ENCODE measurements at places on chromosomes 2 and 18.

DNA sequence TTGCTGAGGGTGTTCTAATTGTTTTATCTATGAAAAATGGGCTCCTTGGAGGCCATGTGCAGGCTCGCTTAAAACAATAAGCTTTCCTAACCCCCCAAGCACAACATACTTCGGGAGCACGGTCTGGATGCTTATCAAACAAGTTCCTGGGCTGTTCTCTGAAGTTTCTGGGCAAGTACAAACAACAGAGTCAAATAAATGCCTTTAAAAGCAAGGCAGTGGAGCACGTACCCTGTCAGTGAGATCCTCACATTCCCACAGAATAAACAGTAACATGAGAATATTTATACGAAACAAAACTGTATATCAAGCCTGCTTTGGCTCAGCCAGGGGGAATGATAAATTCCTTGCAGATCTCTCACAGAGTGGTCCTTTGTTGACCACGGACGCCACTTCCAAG is 44.8 kb downstream of the FTCDNL1 start:
- DNase-seq: no peak

DNA sequence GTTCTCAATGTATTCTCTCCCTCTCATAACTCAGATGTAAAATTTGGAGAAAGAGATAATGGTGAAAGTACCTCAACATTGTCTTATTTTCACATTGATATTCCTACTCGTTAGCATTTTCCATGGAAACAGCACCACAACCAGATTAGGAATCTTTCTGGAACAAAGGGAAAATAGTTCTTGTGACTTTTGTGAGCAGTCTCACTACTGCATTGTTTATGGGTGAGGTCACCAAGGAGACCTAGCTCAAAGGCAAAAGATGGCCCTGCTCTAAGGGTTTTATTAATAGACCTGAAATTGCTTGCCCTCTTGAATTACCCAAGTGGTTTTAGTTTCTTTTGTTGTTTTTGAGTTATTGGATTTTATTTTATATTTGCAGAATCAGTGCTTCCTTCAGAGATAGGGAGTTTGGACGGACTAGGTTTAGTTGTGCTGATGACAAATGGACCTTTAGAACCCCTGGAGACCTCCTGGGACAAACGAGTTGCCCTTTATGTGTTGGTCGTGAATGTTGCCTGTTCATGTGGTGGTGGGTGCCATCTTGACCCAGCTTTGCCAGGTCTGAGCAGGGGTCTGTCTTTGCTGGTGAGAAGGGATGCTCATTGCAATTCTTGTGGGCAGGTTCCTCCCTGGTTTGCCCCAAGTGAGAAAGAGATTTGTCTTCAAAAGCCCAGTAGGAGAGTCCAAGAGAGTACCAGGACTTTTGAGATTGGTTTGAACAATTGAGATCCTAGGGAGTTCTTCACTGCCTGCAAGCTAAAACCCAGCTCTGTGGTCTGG is 58.1 kb downstream of the INPP4A start:
- DNase-seq: no peak

- no peak for DNase-seq
Observed at GRCh38 chr2:138700716-138701115, 79.5 kb downstream of the NXPH2 start.

DNA sequence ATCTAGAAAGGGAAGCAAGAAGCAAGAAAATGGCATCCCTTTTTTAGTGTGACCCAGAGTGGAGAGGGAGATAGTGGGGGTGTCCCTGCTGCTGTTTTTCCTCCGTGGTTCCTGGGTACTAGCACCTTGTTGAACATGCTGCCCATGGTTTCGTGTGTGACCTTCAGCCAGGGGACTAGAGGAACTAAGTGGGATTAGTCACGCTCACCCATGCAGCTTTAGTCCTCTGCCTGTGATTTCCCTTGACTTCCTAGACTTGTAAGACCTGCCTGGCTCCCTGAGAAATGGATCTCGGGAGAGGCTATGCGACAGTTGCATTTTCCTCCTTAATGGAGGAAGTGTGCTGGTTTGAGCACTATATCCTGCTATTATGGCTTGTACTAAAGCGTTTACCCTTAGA is 471.4 kb downstream of the DCDC2C start:
- DNase-seq: no peak

DNA sequence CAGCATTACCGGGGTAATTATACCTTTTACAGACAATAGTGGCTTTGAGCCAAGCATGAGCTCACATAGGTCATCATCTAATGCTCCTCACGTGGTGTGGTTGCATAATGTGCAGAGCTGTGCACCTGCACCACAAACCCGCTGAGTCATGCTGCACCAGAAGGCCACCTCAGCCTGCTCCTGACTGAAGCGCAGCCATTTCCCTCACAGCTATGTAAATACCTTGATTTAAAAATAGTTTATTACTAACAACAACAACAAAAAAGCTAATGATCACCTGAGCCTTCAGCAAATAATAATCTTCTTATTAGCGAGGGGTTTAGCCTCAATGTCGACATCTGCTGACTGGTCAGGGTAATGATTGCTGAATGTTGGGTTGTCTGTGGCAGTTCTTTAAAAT is 238.8 kb downstream of the MBD5 start:
- no peak for DNase-seq

DNA sequence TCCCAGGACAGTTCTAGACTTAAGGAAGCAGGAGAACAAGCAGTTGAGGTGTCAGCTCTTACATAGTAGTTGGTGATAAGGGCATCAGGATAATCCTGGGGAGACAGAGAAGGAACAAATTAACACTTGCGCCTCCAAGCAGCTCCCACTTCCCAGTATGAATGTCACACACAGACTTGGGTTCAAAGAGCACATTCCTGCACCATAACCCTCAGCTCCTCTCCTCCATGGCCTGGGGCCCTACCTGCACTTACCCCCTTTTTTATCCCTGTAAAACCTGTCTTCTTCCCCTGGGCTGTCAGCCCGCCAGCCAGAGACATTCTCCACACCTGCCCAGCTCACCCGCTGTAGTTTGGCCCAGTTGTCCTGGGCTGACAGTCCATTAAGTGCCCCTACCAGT is 3.9 kb upstream of the UCN start:
- DNase-seq: no peak

DNA sequence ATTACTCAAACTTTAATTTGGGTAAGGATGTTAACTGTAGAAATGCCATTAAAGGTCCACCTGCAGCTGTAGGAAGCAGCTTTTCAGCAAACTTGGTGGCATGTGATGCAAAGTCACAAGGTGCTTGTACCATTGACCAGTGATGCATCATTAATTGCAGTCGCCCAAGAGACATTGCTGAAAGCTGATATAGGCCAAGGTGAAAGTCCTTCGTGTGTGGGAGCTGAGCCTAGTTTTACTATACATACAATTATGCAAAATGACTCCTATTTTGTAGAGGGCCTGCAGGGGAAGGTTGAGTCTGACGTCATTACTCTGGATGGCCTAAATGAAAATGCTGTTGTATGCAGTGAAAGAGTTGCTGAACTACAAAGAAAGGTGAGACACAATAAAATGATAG is 40.5 kb downstream of the ALMS1 start:
- no peak for DNase-seq

DNA sequence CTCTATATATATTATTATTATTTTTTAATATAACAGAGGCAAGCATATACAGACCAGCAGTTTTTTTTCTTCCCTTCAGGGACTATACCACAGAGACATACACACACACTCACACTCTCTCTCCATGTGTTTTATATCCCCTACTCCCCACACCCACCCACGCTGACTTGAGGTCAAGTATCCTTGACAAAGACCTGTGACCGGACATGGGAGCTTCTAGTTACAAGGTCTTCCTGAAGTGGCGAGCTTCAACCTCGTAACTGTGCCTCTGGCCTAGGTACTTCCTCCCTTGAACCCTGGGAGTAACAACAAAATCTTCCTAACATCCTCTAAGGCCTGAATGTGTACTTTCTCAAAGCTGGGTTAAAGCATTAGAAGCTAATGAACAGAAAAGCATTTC is 52.5 kb downstream of the POLR1A start:
- DNase-seq: no peak

DNA sequence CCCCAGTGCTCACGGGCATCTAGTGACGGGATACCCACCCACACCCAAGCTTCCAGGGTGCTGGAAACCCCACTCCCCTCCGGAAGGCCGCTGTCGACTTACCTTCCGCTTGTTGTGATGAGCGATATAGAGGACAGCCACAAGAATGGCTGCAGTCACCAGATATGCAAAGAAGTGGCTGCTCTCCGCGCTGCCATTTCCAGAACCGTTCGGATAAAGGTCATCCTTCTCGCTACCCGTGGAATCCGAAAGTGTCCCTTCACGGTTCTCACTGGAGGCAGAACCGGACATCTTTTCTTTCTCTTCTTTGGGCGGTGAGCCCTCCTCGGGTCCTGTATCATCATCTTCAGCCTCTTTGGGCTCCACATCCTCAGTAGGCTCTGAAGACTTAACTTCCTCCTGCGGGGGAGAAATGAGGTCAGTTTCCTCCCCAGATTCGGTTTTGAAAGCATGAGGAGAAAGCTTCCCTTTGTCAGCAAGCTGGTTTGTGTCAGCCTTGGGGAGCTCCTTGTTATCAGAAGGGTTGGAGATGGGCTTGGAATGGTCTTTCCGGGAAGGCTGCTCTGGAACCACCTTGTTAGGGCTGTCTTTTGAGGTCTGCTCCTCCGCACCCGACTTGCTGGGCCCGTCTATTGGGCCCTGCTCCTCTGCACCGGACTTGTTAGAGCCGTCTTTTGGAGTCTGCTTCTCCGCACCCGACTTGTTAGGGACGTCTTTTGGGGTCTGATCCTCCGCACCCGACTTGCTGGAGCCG is 1.2 kb downstream of the TGOLN2 start:
- no peak for DNase-seq

DNA sequence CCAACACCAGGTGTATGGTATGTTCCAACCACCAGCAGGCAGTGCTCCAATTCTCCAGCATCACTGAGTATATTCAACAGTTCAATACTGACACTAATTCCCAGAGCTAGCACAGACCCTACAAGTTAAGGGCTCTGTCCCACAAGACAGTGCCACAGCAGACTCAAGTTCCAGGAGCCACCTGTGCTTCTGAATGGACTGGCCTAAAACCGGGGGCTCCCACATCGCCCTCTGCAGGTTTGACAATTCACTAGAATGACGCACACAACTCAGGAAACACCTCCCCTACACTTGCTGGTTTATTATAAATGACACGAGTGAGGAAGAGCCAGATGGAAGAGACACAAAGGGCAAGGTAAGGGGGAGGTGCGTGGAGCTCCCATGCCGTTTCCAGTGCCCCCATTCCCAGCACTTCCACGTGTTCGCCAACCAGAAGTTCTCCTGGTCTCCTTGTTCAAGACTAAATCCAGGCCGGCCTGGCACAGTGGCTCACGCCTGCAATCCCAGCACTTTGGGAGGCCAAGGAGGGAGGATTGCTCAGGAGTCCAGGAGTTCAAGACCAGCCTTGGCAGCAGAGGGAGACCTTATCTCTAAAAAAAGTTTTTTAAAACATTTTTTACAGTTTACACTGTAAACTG is 12.2 kb upstream of the ATP6V1B1 start:
- no peak for DNase-seq

GRCh38 chr2:221485503-221485870 is 86.6 kb downstream of the EPHA4 start:
- DNase-seq: no peak

GRCh38 chr2:85160966-85161960 is 28.1 kb downstream of the TCF7L1 start:
- no peak for DNase-seq

- no peak for DNase-seq
Observed at GRCh38 chr2:7411691-7412090, 494.5 kb downstream of the RNF144A start.
